Urinary bladder (tissue), 4 donors: ENCODE measurements at places on chromosomes 5 and 9. TPM values are rescaled to one million over a fixed set of nuclear protein-coding genes. Genes with fewer than 3 reads are reported as not detected.

NTRK2 gene
- total RNA-seq, result 56.7 TPM

UHRF2 gene
- 117 TPM for total RNA-seq

KIF4B gene
- total RNA-seq, result 0.05 TPM

TPRN gene
- 3.0 TPM for total RNA-seq

IFNA2 gene
- not detected for total RNA-seq

PCDHA8 gene
- 0.21 TPM for total RNA-seq

C9orf72 gene
- total RNA-seq, result 47.8 TPM

TNFAIP8 gene
- 49.9 TPM for total RNA-seq

CCDC152 gene
- 3.3 TPM for total RNA-seq

SHISAL2B gene
- not detected for total RNA-seq

GMCL2 gene
- total RNA-seq, result 0.16 TPM

KIF2A gene
- total RNA-seq, result 87.9 TPM

RUSC2 gene
- 17.2 TPM for total RNA-seq

SYNPO gene
- total RNA-seq, result 6.8 TPM

MLANA gene
- total RNA-seq, result not detected

CDH9 gene
- 0.53 TPM for total RNA-seq

PFN3 gene
- not detected for total RNA-seq

IFT74 gene
- total RNA-seq, result 39.6 TPM

DDX4 gene
- total RNA-seq, result 0.42 TPM

HMCN2 gene
- total RNA-seq, result 15.9 TPM

SLC12A2 gene
- total RNA-seq, result 63.9 TPM

MPDZ gene
- 96.8 TPM for total RNA-seq

BTNL3 gene
- total RNA-seq, result not detected

LHX2 gene
- not detected for total RNA-seq

IFNA4 gene
- not detected for total RNA-seq

DDX41 gene
- 27.4 TPM for total RNA-seq

TMEM215 gene
- 0.21 TPM for total RNA-seq

PCDHGA7 gene
- total RNA-seq, result 6.9 TPM

RANBP3L gene
- total RNA-seq, result 5.7 TPM

CCIN gene
- 1.1 TPM for total RNA-seq

TJP2 gene
- total RNA-seq, result 72.1 TPM

CDO1 gene
- total RNA-seq, result 21.1 TPM

SPINK4 gene
- not detected for total RNA-seq

IL9 gene
- total RNA-seq, result not detected

DBH gene
- total RNA-seq, result 0.79 TPM

MEIKIN gene
- not detected for total RNA-seq

ORM2 gene
- not detected for total RNA-seq

LHX3 gene
- total RNA-seq, result not detected

FAM169A gene
- 9.0 TPM for total RNA-seq

IFNA21 gene
- total RNA-seq, result not detected

OGN gene
- total RNA-seq, result 822 TPM

PDE6A gene
- 0.05 TPM for total RNA-seq

FOXD4L3 gene
- not detected for total RNA-seq

DMRT3 gene
- not detected for total RNA-seq

HRCT1 gene
- 0.42 TPM for total RNA-seq

SPINK6 gene
- not detected for total RNA-seq

PRKAA1 gene
- 151 TPM for total RNA-seq

INSYN2B gene
- total RNA-seq, result 0.26 TPM

ARSI gene
- total RNA-seq, result 16.8 TPM
